Stimulated activated CD8-positive, alpha-beta memory T cell treated with anti-CD3 and anti-CD28 coated beads, Interleukin-15, amount 100 ng/mL, for 48 hours (primary cell): ENCODE measurements at places on chromosomes 12 and 14.

- no peak for DNase-seq
These were observed 1.4 kb downstream of the NFKBIA start for GRCh38 chr14:35403114-35403602.

DNA sequence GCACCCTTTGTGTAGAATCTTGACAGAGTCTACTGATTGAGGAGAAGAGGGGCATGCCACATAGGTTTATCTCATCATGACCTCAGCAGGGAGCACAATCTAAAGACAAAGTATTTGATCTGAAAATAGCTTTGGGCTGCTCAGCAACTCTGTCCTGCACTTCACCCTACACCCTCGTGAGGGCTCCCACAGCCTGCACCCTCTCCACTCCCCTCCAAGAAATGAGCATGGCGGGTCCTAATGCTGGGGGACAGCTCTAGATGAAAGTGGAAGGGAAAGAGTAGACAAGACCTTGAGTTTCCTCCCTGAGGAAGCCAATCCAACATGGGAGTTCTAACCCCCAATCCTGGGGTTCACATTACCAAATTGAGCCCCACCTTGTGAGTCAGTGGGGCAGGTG lies 10.7 kb upstream of the KRT5 start:
- DNase-seq, result no peak

DNA sequence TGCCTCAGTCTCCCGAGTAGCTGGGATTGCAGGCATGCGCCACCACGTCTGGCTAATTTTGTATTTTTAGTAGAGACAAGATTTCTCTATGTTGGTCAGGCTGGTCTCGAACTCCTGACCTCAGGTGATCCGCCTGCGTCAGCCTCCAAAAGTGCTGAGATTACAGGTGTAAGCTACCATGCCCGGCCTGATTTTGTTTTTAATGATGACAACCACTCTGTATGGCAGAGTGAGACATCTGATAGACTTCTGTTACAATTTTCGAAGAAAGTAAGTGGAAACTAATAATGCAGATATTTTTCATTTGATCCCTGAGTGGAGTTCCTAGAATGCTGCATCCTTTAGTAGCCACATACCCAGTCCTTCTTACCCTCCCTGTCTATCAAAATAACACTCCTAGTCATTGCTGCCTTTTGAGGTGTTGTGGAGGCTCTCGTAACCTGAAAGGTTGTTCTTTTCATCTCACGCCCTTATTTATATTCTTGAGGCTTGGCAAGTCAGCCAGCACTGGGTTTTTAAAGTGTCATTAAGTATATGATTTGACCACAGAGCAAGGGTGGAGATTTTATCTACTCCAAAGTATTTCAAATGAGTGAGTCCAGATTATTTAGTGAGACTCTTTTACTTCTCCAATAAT lies 5.9 kb upstream of the EID3 start:
- DNase-seq, result no peak

GRCh38 chr12:233615-233968 lies 19.6 kb upstream of the SLC6A12 start:
- DNase-seq, result no peak

- DNase-seq, result no peak
These were observed 61.8 kb downstream of the NOC4L start for GRCh38 chr12:132206046-132206434.

DNA sequence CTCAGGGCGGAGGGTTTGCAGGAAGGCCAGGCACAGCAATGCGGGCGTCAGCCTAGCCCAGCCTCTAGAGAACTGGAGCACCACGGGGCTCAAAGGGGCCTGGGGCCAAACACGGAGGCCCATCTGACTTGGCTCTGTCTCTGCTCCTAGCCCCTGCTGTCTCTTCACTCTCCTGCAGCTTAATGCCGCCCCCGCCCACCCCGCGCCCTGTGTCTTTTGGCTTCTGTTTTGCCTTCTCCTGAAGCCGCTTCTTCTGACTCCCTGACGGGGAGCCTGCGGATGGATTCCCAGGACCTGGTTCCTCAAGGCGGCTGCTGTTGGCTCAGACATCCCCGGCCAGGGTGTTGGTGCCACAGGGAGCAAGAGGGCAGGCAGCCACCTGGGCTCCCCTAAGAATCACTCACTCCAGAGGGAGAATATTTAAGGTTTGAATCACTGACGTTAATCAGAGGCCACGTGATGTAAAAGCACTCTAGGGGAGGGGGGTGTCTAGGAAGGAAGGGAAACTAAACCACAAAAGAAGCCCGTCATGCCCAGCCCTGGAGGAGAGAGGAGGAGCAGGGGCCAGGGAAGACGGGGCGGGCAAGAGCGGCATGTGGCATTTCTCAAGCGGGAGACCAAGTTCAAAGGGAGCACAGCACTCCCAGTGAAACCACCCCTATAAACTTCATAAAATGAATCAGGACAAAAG lies 36.9 kb upstream of the PRMT8 start:
- DNase-seq, result no peak

DNA sequence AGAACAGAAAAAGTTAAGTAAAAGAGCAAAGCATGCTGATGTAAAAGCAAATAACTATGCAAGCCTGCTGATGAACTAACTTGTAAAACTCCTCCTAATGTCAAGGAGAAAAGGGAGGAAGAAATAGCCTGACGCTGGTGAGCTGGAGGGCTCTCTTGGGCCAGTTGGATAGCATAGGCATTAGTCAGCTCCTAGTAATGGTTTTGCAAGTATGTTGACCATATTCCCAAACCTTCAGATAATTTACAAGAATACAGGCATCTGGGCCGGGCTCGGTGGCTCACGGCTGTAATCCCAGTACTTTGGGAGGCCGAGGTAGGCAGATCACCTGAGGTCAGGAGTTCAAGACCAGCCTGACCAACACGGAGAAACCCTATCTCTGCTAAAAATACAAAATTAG lies 871.4 kb downstream of the C12orf50 start:
- DNase-seq, result no peak

DNA sequence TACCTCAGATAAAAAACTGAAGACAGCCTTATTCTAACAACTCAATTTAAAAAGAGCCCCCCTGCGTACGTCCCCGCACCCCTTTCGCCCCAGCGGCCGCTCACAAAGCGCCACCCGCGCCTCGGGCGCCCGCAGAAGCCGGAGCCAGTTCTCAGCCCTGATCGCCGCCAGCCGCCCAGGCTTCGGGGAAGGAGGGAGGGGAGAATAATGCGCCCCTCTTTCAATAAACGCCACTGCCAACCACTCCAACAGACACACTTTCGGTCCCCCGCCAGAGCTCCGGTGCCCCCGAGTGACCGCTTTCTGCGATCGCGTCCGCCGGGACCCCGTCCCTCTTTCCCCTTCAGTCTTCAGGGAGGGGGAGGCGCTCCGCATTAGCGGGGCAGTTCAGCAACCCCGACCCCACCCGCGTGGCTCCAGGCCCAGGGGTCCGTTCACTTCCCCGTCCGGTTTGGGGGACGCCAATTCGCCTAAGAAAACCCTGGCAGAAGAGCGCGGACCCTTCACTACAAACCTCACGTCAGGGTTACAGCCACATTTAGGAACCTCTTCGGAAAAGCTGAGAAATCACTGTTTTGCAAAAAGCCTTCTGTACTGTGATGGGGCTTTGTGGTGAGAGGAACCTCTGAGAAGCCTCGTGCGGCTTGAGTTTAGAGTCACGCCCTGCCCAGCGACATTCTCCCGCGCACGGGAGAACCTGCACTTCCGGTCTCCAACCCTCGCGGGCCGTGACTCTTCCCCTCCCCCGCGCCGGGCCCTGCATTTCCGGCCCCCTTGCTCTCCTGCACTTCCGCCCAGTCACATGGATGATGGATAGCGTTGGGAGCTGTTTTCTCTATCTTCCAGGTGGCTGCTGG lies 18.7 kb downstream of the FOXG1 start:
- no peak for DNase-seq

GRCh38 chr14:50363714-50364111 lies 33.0 kb downstream of the CDKL1 start:
- DNase-seq, result no peak

DNA sequence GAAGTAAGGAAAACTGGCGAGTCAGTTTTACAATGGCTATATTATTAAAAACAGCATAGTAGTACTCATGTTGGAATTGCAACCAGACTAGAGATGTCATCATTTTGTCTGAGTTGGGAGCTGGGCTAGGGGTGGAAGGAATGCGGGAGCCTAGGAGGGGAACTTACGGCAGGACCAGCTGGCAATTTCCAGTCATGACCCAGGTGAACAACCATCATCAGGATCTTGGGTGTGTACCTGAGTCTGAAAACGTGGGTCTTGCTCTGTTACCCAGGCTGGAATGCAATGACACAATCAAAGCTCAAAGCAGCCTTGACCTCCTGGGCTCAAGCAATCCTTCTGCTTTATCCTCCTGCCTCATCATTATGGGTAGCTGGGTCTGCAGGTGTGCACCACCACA lies 50.9 kb downstream of the ALG10B start:
- DNase-seq, result no peak

DNA sequence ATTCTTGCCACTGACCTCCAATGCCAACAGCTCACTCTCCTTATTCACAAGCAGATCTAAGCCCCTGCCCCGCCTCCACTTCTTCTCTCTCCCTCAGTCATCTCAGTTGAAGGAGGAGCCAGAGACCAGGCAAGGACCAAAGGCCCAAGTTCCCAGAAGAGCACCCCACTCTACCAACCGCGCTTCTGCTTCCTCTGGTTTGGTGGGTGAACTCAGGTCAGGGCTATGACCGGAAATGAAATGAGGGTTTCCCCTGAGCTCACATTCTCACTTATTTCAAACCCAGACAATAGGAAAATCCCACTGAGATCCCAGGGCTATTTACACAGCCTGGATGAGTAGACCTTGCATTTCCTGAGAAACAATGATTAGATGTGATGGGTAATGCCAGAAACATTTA lies 9.9 kb downstream of the DPF3 start:
- peak; percentile 5 for DNase-seq

DNA sequence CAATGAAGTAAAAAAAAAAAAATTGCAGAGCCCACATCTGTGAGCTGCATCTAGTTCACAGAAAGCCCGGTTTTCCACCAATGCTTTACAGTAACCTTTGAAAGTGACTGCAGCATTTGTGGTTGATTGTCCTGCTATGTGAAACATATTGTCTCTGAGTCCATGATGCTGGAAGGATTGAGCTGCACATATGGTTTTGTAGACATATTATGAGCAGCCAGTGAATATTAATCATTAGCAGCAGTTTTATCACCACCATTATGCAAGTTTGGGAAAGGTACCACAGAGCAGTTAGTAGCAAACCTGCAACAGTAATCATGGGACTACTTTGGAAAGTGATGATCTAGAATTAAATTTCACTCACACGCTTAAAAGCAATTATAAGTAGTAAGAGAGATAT lies 151.5 kb upstream of the PRICKLE1 start:
- no peak for DNase-seq

- DNase-seq, result no peak
These were observed 389.2 kb downstream of the TMEM117 start for GRCh38 chr12:44225149-44225510.

DNA sequence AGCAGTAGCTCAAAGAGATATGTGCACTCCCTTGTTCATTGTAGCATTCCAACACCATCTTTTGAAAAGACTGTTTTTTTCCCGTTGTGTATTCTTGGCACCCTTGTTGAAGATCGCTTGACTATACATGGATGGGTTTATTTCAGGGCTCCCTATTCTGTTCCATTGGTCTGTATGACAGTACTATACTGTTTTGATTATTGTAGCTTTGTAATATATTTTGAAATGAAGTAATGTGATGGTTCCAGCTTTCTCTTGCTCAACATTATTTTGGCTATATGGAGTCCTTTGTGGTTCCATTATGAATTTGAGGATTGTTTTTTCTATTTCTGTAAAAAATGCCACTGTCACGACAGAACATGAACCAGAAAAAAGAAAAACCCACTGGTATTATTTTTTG lies 25.7 kb downstream of the BRMS1L start:
- no peak for DNase-seq

- no peak for DNase-seq
These were observed 15.2 kb upstream of the AKAP6 start for GRCh38 chr14:32313844-32314376.

- DNase-seq, result no peak
These were observed 24.4 kb downstream of the OSBPL8 start for GRCh38 chr12:76535170-76535569.

- DNase-seq, result no peak
These were observed 414.6 kb upstream of the PRICKLE1 start for GRCh38 chr12:43004141-43004540.

DNA sequence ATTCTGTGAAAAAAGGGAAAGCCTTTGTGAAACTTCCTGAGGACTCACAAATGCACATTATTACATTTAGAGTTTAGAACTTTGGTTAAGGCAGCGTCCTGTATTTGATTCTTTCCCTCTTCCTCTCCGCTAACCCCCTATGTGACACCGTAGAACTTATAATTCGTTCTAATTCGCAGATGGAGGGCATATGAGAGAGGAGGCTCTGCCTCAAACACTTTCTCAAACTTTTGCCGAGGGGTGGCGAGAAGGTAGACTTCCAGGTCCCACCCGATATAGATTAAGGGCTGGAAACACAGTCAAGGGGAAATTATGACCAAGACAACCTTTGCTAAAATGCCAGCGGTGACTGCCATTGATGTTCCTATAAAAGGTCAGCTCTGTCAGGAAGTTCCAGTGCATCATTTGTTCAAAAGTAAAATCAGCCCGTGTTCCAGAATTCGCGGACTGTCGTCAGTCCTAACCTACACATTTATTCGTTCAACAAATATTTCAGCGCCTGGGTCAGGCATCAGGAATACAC lies 904 bp upstream of the PAPOLA start:
- no peak for DNase-seq

- DNase-seq, result no peak
These were observed 53.4 kb downstream of the CYP46A1 start for GRCh38 chr14:99737451-99737951.

GRCh38 chr14:73403181-73403752 lies 55.1 kb downstream of the NUMB start:
- no peak for DNase-seq

DNA sequence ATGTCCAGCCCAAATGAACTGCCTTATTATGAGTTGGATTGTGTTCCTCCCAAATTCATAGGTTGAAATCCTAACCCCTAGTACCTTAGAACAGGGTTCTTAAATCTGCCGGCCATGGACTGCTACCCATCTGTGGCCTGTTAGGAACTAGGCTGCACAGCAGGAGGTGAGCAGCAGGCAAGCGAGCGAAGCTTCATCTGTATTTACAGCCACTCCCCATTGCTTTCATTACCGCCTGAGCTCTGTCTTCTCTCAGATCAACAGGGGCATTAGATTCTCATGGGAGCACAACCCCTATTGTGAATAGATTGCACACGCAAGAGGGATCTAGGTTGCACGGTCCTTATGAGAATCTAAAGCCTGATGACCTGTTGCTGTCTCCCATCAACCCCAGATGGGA lies 9.8 kb upstream of the EML5 start:
- no peak for DNase-seq

GRCh38 chr14:68554231-68554630 lies 238.6 kb downstream of the ZFP36L1 start:
- no peak for DNase-seq
